ENCODE measurements at places on chromosomes 16 and 17.

DNA sequence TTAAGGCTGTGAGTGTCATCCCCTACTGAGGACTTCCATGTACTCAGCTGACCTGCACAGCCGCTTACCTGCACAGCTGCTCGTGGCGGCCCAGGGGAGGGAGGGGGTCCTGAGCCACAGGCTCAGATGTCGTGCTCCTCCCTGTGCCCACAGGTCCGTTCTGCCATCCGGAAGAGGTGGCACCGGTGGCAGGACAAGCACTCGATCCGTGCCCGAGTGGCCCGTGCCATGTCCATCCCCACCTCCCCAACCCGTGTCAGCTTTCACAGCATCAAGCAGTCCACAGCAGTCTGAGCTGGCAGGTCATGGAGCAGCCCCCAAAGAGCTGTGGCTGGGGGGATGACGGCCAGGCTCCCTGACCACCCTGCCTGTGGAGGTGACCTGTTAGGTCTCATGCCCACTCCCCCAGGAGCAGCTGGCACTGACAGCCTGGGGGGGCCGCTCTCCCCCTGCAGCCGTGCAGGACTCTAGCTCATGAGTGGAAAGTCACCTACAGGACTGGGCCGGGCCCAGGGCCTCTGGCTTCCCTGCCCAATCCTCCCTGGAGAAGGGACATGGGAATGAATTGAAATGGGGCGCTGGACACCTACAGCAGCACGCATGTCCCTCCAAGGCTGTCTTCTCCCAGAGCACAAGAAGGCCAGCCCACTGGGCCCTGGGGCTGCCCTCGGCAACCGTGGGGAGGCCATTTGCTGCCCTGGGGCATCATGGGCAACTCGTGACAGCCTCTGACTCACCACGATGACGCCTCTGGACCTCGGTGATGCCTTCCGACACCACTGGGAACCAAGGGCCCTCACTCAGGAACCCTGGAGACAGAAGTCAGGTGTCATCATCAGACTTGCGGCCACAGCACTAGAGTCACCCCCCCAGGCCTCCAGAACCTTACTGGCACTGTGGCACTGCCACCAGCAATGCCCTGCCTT is 9.9 kb upstream of the SPPL2C start:
- DNase-seq = no peak

DNA sequence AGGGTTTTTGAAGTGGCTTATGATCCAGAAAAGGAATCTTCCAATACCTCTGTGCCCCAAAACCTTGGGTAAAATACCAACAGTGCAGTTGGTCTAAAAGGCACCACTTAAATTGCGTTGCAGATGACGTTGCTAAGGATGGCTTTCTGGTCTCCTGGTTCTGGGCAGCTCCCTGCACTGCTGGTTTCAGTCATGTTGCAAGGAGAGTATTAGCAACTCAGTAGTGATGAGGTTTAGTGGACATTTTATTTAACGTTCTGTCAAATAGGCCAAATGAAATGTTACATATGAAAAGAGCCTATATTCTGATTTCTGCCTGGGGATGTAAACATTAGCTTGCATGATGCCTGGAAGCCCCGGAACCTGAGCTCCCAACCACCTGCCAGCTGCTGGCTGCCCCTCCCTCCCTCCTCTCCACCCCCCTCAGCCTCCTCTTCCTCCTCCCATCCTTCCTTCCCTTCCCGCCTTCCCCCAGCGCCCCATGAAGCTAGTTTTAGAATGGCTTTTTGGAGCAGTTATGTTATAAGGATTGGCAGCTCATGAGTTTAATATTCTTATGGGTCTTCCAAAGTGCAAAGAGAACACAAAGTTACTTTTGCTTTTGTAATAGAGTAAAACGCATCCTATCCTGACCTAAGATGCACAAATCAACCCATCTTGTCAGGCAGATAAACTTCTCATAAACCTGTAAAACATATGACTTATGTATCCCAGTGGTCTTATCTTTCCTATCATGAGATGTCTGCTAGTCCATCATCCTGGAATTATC is 20.7 kb downstream of the CD7 start:
- no peak for DNase-seq

DNA sequence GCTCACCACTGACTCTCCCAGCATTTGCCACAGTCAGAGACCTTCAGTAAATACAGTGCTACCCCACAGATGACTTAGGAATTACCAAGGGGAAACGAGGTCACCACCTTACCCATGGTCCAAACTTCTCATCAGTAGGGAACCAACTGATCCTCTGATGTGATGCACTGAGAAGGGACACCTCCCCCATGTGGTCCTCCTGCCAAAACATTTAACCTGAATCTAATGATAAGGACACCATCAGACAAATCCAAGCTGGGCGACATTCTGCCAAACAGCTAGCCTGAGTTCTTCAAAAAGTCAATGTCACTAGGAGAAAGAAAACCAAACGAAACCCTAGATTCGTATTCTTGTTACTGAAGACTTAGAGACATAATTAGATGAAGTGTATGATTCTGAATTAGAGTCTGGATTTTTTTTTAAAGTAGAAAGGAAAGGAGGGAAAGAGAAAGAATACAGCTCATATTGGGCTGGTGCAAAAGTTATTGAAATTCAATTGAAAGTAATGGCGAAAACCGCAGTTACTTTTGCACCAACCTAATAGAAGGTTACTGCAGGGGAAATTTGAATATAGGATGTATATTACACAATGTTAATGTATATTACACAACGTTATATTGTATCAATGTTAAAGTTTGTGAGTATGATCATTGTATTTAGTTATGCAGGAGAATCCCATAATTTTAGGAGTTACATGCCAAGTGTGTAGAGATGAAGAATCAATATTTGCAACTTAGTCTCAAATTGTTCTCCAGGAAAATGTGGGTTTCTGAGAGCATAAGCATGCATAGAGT is 2.3 kb upstream of the CSNK2A2 start:
- DNase-seq = no peak

DNA sequence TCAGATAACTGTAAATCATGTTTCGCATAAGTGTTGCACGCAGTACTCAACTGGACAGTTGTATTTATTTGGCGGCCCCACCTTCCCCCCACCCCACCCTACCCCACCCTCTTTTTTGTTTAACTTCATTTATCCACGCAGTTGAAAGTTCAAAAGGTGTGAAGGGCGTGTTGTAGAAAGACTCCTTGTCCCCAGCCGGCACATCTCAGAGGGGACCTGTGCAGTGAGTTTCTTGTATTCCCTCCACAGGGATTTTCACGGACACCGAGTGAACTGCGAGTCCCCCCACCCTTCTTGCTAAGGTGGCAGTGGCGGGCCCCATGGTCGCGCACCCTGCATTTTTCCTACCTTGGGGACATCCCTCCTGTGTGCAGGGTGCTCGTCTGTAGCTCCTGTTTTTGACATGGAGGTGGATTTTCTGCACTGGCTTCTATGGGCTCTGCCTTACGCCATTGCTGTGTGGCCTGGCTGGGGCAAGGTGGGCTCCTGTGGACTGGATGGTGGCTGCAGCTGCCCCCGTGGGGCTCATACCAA is 36.2 kb downstream of the ADCY7 start:
- no peak for DNase-seq

- DNase-seq = no peak
These were observed 93.4 kb upstream of the CCL2 start for GRCh38 chr17:34161690-34162089.

DNA sequence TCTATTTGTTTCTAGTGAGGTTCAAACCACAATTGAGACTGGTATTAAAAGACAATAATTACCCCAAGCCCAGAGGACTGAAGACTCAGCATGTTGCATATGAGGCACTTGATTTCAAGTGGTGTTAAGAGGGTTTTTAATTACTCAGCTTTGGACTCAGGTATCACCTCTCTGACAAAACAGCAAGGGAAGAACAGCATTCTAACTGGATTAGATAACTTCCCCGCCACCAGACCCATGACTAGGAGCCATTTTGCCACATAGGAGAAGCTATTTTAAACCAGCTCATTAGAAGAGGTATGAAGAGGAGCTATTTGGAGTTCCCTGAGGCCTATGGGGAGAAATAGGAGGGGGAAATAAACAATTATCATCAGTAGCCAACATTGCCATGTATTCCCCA is 226.1 kb upstream of the TOX3 start:
- no peak for DNase-seq

DNA sequence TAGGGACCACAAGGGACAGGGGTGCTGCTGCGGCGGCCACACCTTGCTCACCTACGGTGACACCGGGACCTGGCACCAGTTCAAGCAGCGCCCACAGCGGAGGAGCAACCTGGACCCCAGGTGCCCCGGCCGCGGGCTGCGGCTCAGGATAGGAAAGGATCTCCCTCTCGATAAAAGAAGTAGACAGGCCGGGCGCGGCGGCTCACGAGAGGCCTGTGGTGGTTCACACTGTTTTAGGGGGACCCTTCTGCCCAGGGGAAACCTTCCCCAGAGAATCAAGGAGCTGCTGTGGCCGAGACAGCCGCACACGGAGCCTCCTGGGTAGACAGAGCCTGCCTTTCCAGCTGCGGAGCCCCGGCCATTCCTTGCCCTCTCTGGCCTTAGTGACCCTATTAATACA is 17.9 kb upstream of the ATP2A3 start:
- no peak for DNase-seq

GRCh38 chr17:51128076-51128475 is 7.4 kb upstream of the SPAG9 start:
- DNase-seq = no peak

DNA sequence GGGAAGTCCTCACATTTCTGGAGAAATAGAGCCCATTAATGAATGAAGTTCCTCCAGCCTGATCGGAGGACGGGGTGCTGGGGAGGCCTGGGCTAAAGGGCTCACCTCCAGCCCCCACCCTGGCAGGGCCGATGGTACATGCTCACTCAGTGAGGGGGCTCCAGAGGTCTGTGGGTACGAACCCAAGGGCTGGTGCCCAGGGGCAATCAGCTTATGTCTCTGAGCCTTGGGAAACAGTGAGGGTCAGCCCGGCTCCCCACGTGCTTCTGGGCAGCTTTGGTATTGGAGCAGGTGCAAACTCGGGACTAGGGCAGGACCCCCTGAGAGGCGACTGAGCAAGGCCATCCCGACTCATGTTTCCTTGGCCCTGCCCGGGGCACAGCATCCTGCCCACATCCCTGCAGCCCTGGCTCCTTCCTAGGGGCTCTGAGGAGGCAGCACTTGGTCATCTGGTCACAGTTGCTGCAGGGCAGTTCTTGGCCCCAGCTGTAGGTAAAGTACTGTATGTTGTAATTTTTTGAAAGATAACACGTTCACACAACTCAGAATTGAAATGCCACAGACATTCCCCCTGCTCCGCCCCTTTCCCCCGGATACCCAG is 969 bp upstream of the CETP start:
- no peak for DNase-seq

DNA sequence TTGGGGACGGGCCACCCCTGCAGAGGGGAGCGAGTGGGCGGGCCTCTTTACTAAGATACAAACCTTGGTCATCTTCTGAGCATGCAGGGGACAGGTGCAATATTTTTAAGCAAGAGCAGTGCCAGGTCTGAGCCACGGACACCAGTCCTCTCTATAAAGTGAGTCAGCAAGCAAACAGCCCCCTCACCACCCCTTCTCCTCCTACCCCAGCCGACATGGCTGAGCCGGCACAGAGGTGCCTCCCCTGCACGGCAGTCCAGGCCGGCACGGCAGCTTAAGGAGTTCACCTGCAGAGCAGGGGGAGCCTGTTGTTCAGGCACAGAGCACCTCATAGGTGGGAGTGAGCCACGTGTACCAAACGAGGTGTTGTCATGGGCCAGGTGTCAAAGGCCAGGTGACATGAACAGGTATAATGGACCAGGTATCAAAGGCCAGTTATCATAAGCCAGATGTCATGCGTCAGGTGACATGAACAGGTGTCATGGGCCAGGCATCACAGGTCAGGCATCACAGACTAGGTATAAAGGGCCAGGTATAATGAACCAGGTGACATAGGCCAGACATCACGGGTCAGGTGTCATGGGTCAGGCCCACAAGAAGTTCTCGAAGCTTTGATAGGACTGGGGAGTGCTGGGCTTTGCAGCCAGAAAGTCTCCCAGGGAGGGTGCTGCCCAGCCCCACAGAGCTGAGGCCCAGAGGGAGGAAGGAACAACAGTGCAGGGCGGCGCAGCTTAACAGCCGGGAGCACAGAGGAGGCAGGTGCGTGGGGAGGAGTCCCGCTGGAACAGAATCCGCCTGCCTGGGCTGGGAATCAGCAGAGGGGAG is 42.6 kb upstream of the ZNF469 start:
- DNase-seq = no peak

DNA sequence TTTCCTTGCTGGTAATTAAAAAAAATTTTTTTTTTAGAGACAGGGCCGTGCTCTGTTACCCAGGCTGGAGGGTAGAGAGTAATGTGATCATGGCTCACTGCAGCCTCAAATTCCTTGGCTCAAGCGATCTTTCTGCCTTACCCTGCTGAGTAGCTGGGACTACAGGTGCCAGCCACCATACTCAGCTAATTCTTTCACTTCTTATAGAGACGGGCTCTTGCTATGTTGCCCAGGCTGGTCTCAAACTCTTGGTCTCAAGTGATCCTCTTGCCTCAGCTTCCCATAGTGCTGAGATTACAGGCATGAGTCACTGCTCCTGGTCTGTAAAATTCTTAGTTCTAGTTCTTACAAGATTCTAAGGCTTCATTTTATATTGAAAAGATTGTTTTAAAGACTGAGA is 11.1 kb downstream of the SMIM36 start:
- no peak for DNase-seq

- DNase-seq = no peak
These were observed 6.5 kb upstream of the ATXN7L3 start for GRCh38 chr17:44205962-44206824.

DNA sequence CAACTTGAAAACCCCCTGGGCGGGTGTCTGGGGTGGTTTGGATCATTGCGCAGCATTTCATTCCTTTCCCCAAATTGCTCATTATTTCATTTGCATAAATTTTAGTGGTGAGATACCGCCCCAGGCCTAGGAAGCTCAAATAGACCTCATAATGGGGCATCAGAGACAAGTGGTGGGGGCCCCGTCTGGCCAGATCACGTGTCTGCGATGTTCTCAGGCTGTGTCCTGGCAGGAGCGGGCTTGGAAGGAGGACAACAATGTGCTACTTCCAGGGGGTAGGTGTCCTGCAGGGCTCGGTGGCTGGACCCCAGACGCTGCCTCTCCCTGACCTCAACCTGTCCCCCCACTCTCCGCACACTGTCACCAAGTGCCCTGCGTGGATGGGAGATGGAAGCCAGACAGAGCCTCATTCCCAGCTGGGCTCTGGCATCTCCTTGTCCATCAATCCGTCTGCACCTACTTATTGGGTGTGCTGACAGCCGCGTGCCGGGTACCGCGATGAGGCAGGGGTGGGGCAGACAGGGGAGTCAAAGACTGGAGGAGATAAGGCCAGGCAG is 116.9 kb downstream of the NTN1 start:
- no peak for DNase-seq

DNA sequence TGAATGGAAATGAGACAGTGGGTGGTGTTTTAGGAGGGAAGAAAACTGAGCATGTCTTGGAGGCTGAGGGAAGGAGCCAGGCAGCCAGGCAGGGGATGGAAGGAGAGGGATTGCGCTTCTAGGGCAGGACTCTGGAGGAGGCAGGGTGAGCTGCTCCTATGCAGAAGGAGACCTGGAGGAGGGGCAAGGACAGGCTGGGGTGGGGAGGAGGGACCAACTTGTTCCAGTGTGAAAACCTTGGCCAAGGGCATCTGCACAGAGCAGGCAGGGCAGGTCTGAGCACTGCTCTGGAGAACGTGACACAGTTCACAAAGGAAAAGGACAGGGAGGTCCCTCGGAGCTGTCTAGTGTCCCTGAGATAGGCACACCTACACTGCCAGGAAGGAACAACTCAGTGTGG is 5.5 kb downstream of the GALK1 start:
- no peak for DNase-seq
